ENCODE measurements at places on chromosomes 1 and 21. TPM values are rescaled to one million over a fixed set of nuclear protein-coding genes. Genes with fewer than 3 reads are reported as not detected.

GRCh38 chr1:16294219-16295212, 57.5 kb upstream of the CPLANE2 start:
- DNase-seq, result no peak

DNA sequence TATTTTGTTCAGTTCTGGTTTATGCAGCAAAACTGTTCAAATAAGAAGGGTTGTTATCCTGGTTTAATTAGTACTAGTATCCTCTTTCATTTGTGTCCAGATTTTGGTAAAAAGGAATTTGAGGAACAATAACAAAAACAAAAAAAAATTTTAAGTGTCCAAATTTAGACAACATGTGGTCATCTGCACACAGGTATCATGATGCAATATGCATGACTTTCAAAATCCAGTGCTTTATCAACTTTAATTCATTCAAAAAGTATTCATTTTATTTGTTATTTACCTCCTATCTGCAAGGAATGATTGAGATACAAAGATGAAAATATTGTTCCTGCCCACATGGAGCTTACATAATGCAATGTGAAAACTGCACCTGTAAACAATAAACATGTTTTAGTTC, 16.7 kb upstream of the MAGI3 start:
- DNase-seq, result no peak

- DNase-seq, result no peak
Observed at GRCh38 chr1:215160351-215160750, 77.8 kb downstream of the KCNK2 start.

DNA sequence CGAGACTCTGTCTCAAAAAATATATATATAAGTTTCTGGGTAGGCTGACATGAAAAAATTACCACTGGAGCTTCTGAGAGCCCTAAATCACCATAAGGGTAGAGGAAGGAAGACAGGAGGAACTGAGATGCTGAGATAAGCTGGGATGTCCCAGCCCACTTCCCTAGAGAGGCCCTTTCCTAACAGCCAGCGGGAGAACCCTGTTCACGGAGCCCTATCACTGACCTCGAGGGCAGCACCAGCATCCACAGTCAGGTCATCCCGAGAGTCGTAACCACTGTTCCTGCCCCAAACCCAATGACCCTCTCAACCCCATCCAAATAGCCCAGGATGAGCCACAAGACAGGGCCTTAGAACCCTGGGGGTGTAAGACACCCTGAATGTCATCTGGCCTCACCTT, 77.5 kb downstream of the CD34 start:
- no peak for DNase-seq

DNA sequence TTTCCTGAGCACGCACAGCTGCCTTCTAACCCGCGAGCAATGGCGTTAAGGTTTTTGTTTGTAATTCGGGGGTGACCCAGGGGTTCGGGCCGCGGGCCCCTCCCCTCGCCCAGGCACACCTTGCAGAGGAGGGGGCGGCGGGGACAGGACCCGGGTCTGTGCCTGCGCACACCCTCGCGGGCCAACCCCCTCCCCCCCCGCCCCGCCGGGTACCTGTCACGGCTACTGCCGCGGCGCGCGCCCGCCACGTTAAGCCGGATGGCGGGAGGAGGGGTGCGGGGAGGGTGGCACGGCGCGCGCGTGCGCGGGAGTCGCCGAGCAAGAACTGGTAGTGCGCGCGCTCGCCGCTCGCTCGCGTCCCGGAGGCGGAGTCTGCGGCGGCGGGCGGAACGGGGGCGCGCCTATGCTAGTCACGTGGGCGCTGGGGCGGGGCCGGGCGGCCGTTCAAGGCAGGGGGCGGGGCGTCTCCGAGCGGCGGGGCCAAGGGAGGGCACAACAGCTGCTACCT, at the start of gene TPTE:
Gene TPTE (plus strand): TSS at position 493 of the 508 bp plus-strand sequence. CDS start 17,141 bp downstream, outside the sequence.
- DNase-seq, result no peak

DNA sequence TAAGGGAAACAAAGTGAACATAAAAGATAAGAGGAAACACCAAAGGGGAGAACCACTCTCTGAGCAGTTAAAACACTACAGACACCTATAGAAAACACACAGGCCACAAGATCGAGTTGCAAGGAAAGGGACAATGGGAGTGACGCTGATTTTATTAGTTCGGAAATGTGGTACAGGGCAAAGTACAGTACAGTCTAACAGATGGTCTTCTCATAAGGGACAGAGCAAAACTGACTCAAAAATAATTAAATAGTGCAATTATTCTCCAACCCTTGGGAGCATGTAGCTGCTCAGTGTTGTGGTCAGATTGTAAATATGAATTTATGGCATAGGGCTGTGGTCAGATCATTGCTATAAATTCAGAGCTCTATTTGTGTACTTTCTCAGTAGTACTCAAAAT, 352.0 kb downstream of the USH2A start:
- no peak for DNase-seq

DNA sequence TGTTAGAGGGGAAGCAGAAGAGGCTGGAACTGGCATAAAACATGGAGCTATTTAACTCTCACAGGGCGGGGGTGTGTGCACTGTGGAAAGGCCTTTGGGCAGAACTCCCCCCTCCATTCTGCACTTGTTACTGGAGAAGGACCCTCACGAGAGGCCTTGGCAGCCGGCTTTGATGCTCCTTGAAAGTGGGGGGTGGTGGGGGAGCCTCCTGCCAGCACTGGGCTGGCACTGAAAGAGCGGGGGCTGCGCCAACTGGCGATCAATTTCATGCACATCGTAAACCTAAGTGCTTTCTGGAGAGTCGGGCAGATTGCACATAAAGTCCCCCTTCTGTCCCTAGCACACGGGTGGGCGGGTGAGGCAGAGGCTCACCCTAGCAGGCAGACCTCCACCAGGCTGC, 28.9 kb downstream of the FOXO6 start:
- no peak for DNase-seq

- no peak for DNase-seq
Observed at GRCh38 chr1:225921734-225922709, 2.0 kb downstream of the PYCR2 start.

- no peak for DNase-seq
Observed at GRCh38 chr21:28865488-28866186, 127.0 kb downstream of the LTN1 start.

GRCh38 chr1:28718586-28719331, 18.0 kb upstream of the YTHDF2 start:
- DNase-seq, result no peak

GRCh38 chr21:33265664-33266049, 510 bp upstream of the IL10RB start:
- no peak for DNase-seq

GRCh38 chr21:17783481-17784179, 35.5 kb downstream of the C21orf91 start:
- DNase-seq, result no peak

GRCh38 chr1:203306089-203306964, 1.0 kb downstream of the BTG2 start:
- DNase-seq, result peak; percentile 93

- DNase-seq, result no peak
Observed at GRCh38 chr1:148333875-148334338, 149.2 kb downstream of the PPIAL4G start.

DNA sequence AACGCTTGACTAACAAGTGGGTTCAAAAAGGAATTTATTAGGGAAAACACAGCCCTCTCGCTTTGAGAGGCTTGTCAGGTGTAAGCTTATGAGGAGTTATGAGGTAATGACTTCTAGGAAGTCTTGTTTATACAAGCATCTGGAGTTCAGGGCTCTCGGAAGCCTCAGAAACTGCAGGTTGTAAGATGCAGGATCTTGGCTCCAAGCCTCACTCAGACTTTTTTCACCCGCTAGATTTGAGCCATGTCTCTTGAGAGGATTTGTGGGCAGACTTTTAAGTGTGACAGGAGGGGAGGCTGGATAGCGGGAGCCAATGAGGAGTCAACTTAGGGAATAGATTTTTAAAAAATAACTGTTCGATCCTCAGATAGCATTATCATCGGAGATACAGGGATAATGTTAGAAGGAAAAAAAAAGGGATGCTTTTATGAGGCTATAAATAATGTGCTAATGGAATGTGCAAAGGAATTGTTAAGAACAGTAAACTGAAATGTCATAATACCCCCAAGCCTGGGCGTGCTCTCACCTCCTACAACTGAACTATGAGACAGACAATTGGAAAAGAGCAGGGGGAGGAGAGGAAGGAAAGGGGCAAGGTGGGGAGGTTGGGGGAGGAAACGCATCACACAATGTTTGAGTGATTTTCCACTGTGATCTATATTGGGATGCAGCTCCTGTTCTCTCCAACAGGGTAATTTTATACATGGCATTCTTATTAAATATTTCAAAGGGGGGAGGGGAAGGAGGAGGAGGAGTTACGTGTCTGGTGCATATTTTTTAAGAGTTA, 107.4 kb upstream of the ESRRG start:
- no peak for DNase-seq

DNA sequence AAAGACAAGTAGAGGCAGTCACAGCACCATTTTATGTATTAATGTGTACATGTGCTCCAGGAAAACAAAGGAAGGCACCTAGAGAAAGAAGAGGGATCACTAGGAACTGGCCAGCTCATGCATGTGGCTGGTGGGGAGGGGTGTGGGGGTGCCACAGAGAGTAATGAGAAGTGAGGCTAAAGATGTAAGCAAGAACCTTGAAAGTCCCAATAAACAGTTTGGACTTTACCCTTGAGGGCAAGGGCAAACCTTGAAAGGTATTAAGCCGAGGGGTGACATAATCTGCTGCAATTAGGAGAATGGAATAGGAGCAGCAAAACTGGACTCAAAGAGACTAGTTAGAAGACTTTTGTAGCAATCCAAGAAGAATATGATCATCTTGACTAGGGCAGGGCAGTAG, 51.5 kb downstream of the ERI3 start:
- DNase-seq, result no peak

DNA sequence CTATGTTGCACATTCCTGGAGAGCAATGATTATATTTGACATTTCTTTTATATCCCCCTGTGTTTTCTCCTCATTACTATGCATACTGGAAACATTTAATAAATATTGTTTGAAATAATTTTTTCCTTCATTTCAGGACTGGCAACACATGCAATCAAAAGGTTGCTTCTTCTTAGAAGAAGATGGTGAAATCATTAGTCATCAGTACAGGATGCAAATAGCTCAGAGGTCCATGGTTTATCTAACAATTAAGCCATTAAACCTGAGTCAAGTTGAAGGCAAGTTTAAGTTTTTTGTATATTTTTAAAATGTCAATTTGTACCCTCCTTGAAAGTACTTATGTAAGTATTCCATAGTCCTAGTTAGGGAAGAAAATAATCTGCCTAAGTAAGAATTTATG, 22.5 kb downstream of the EFCAB7 start:
- DNase-seq, result no peak

- DNase-seq, result no peak
Observed at GRCh38 chr1:16167331-16168143, 11.7 kb upstream of the EPHA2 start.

DNA sequence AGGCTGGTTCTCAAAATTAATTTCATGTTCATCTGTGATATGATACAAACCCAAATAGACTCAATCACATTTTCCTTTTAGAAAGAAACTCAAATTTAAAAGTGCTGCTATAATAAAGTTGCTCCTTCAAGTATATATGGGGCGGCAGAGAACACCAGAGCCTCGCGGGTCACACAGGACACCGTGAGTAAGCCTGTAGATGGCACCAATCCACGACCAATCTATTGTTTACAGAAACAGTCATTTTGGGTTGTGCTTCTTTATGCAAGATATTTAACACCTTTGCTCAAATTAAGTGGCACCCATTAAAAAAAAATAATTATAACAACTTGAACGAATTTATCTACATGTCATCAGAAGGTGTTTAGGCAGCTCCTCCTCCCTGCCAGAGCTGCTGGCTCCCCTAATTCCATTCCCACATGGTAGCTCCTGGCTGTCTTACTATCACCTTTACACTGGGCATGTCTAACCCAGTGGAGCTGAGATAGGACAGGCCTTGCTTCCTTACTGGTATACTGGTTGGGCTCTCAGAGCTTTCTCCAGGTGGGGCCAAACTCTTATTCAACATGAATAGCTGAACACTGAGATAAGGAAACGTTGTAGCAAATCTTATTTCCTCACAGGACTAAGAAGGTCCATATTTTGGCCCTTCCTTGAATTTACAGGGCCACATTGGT, 287.0 kb downstream of the SDCCAG8 start:
- DNase-seq, result no peak

DNA sequence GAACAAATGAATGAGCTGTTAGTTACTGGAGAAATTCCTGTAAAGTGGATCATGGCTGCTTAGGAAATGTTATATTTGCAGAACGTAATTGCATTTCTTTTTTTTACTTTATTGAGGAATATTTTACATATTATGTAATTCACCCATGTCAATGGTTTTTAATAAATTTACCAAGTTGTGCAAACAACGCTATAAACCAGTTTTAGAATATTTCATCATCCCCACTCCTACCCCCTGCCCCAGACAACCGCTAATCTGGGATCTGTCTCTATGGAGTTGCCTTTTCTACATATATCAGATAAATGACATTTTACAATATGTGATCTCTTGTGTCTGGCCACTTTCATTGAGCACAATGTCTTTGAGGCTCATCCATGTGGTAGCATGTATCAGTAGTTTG, 4.3 kb upstream of the IFFO2 start:
- no peak for DNase-seq

GRCh38 chr1:3069491-3070308, 697 bp downstream of the PRDM16 start:
- no peak for DNase-seq

DNA sequence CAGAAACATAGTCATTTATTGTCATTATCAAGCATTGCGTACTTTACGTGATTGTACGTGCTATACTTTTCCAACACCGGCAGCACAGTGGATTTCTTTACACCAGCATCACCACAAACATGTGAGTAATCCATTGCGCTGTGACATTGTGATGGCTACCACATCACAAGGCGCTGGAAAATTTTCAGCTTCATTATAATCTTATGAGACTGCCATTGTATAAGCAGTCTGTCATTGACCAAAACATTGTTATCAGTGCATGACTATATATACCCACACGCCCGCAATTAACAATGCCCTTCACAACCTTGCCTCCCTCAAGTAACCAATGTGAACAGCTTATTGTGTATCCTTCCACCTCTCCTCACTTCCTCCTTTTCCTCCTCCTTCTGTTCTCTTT, 137.6 kb downstream of the ZZZ3 start:
- DNase-seq, result no peak

- no peak for DNase-seq
Observed at GRCh38 chr1:64839732-64840405, 95.0 kb downstream of the RAVER2 start.

Gene IL10
- total RNA-seq, result 4.3 TPM

Gene GJA4
- total RNA-seq, result 18.9 TPM

Gene FRRS1
- 21.1 TPM for total RNA-seq

Gene GRIK3
- under 0.01 TPM for total RNA-seq

Gene AKR7A3
- 5.1 TPM for total RNA-seq

Gene LCE4A
- not detected for total RNA-seq

Gene APOBEC4
- not detected for total RNA-seq

Gene LRRN2
- total RNA-seq, result 2.5 TPM

Gene GPR161
- 4.5 TPM for total RNA-seq

Gene NEXN
- 12.8 TPM for total RNA-seq

Gene CFHR5
- not detected for total RNA-seq

Gene TRIM67
- not detected for total RNA-seq

Gene FHL3
- total RNA-seq, result 11.8 TPM

Gene FMO3
- 5.3 TPM for total RNA-seq

Gene KRTAP11-1
- total RNA-seq, result not detected

Gene KIF17
- 1.8 TPM for total RNA-seq

Gene ZZZ3
- total RNA-seq, result 41.1 TPM

Measured in breast epithelium (tissue), 4 donors.